ENCODE measurements at places on chromosomes 7 and 10.

DNA sequence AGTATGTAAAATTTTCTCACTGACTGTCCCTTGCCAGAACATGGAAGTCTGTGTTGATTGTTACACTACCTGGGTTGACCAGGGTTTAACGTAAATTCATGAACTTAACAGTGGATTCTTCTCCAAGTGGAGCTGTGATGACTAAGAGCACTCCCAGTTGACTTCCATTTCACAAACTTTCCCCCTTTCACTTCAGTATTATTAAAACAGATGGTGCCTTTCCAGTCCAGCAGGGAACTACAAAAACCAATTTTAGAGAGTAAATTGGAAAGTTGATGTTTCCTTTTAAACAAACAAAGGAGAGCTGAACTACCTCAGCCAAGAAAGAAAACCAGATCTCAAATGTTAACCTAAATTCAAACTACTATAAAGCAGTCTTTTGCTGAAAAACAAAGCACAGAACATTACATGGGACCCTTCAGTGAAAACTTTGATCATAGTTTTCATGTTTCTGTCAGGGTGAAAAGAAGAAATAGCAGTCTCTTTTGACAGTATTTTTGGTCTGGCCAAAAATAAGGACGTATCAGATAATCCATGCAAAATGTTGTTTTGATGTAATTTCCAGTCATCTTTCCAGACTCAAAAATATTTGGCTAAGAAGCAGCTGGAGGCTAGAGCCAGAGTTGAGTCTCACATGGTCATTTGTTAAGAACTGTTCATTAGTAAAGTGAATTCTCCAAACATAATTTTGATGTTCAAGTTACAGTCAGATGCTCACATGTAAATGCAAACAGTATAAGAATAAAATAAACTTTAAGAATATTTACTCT is 479.9 kb upstream of the AKR1E2 start:
- DNase-seq = no peak

DNA sequence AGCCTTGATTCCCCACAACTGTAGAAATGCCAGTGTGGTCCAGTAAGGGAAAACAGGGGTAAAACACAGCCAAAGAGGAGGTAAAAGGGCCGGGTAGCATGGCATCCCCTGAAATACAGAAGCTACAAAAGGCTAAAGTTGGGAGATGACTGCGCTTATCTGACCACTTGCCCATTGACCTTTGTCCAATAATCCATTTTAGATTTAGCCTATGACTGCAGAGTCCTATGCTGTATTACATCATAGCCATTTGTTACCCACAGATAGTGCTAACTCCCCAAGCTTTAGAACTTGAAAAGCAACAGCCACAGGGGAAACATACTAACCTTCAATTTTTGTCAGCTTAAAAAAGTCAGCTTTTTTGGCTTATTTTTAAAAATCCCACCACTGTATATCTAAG is 26.2 kb downstream of the MTPN start:
- no peak for DNase-seq

DNA sequence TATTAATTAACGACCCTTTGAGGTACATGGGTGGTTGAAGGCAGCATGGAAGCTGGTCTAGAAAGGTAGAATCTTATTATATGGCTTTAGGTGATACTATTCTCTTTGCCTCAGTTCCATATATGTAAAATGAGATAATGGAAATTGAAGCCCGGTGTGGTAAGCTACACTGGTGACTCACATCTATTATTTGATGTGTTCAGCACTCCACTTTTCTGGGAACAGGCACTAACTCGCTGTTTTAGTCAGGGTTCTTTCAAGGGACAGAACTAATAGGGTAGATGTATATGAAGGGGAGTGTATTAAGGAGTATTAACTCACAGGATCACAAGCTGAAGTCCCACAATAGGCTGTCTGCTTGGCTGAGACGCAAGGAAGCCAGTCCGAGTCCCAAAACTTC is 4.4 kb upstream of the TRUB1 start:
- DNase-seq = no peak

DNA sequence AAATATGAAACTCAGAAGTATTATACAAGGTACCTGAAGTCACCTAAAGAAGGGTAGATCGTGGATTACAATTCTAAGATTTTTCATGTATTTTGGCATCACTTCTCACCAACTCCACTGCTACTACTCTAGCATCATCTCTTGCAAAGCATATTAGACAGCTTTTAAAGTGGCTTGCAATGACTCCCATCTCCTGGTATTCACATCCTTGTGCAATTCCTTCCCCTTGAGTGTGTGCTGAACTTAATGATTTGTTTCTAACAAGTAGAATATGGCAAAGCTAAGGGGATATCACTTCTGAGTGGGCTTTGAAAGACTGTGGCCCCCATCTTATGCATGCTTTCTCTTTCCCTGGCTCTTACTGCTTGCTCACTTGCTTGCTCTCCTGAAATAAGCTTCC is 280.2 kb downstream of the SNX13 start:
- DNase-seq = no peak

DNA sequence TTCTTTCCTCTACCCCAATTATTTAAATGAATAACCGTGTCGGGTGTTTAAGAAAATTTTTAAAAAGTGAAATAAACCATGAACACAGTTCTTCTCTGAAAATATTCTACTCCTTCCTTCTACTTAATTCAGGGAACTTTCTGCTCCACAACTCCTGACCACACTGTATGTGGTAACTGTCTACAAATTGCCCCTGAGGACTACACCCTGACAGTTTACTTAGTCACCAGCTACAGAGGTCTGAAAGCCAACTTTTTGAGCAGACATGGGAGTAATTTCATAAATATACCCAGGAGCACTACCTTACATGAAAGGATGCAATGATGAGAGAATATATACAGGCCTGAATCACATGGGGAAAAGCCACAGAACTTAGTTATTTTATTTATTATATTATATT is 523.2 kb upstream of the SORCS1 start:
- DNase-seq = no peak

- no peak for DNase-seq
Observed at GRCh38 chr7:92815412-92815811, 21.0 kb downstream of the CDK6 start.

- no peak for DNase-seq
Observed at GRCh38 chr7:146000882-146001281, 115.7 kb upstream of the CNTNAP2 start.

GRCh38 chr7:81676105-81676811 is 93.6 kb downstream of the HGF start:
- no peak for DNase-seq

DNA sequence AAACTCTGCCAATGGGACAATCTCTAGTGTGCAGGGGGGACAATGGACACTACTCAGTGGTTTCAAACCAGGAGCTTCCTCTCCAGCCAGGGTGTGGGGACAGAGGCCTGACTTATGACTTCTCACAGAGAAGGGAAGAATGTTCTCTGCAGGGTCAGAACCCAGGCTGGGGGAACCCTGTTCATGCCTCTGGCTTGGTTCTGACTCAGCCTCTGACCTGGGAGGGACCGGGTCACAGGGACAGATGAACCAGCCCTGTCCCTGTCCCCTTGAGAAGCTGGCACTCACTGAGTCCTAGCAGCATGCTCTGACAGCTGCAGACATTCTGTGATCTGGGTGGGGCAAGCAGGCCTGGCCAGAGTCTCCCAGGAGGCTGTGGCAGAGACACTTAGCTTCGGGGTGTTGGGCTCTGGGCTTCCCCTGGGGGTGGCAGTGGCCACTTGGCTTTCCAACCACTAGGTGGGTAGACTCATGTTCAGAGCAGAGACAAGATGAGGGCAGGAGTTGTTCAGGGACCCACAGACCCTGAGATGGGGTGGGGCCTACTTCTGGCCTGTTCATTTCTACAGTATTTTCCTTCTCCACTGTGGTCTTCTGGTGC is 13.6 kb downstream of the TSPAN15 start:
- DNase-seq = no peak

- DNase-seq = no peak
Observed at GRCh38 chr10:131063311-131063710, 248.2 kb downstream of the TCERG1L start.

DNA sequence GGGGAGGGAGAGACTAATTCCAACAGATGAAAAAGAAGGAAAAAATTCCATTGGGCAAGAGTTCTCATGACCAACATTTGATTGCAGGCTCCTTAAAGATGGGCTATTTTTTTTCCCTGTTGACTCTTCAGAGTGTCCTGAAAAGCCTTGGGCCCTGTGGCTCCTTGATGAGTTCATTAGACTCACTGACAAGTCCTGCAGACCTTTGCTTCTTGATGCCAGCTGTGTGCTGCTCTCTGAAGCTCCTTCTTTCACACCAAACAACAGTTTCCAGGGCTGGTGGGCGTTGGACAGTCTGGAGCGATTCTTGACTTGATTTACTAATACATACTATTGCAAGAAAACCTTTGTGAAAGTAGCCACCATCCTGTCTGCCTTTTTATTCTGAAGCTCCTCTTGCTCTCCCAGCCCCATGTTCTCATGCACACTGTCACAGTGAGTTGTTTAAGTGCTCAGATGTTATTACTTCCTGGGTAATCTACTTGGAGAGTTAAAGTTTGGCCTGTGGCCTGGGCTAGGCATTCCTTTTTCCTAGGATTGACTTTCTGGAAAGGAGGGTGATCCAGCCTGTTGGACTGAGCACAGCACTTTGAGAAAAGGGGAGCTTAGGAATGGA is 250.3 kb downstream of the PTEN start:
- no peak for DNase-seq

DNA sequence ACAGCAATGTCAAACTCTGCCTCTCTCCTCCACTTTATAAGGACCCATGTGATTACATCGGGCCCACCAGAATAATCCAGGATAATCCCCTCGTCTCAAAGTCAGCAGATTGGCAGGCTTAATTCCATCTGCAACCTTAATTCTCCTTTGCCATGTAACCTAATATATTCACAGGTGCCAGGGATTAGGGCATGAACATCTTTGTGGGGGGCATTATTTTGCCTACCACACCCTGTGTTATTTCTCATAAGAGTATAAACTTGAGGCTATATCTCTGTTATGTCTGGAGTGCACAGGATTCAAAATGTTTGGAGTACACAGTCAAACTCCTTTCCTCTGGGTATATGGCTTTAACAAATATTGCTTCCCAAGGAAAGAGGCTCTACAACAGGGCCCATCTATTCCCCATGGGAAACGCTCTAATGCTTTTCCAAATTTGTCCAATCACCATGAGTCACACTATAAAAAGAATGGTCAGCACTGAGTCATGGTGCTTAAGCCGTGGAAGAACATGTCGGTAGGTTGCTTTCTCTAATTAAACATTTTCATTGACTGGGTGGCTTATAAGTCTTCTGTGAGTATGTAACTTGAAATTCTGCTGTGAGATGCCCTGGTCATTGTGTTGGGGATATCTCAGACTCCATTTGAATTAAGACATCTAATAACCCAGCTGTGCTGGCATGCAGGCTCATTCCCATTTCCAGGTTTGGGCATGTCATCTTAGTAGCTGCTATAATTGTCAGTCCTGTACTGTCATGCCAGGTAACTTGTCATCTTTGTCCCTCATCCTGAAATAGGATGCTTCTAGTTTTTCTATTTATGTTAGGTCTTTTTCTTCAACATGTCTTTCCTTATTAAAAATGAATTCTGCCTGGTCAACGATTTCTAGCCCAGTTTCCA is 11.5 kb upstream of the AKR1B10 start:
- DNase-seq = no peak

- DNase-seq = no peak
Observed at GRCh38 chr7:130879191-130879590, 145.2 kb upstream of the KLF14 start.
